ENCODE measurements at places on chromosomes 12 and 14.
A peak's percentile ranks its signal among the peaks of the same experiment; 100 is the strongest.

- no peak for DNase-seq
Observed at GRCh38 chr12:6090803-6091202, 33.7 kb downstream of the VWF start.

DNA sequence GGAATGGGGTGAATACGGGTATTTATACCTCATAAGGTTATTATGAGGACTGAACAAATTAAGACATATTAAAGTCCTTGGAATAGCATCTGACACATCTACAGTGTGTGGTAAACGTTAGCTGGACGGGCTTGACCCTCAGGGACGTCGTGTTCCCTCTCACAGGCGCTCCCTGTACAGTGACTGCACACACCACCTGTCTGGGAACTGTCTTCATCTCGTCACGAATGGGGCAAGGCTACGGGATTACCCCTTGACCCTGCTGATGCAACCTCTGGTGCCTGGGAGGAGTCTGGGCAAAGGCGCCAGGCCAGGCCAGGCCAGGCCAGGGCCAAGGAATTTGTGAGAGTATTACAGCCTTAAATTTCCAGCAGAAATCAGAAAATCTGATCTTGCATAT is 191.1 kb downstream of the CALM1 start:
- DNase-seq, result no peak

GRCh38 chr14:61335049-61335448 is 13.7 kb downstream of the PRKCH start:
- no peak for DNase-seq

- no peak for DNase-seq
Observed at GRCh38 chr14:54562334-54562733, 4.6 kb upstream of the SAMD4A start.

DNA sequence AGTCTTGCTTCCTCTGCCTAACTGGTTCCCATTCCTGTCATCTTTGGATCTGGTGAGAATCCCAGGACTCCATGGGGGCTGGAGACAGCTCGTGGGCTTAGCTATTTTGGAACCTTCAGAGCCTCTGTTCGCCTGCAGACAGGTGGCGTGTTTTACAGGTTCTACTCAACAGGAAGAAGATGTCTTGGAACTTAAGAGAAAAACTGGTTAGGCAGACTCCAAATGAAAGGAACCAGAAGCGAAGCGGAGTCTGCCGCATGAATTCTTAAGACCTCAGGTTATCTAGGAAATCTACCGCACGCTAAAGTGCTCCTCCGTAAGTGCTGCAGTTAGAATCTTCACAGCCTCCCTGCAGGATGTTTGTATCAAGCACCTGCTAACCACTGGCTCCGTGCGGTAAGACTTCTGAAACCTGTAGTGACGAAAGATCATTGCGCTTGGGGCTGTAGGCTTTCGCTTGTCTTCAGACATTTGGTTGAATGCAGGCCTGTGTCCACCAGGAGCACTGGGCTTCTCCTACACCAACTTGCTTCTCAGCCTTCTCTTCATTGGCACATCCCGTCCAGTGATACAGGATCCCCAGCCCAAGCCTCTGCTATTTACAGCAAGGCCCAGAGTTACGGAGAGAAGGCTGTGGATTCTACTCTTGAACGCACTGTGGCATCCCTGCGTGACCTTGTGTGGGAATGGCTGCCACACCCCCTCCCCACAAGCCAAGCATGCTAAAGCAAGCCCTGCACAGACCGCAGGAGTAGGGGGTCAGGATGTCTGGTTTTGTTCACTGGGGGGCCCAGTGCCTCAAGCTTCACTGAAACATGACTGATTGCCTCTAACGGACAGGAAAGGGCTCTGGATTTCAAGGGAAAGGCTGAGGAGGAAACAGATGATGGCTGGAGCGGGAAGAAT is 35.0 kb downstream of the ACADS start:
- DNase-seq, result no peak

- no peak for DNase-seq
Observed at GRCh38 chr12:101068836-101069235, 141.2 kb downstream of the SLC5A8 start.

GRCh38 chr12:79737875-79738718 is 47.3 kb upstream of the PAWR start:
- no peak for DNase-seq

DNA sequence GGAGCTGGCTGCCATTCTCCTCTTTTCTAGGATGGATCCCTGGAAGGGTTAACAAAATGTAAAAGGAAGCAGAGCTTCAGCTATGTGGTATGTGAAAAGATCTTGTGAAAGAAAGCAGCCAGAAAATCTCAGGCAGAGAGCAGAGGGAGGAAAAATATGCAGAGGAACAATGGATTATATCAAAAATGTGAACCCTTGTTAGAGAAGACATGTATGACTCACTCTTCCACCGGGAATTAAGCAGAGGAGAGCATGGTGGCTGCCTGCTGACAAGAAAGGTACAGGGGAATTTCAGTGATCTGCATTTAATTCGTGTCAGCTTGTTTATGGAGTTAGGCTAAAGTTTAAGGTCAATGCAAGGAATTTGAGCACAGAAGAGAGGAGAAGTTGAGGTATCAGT is 46.3 kb downstream of the KCNA1 start:
- DNase-seq, result no peak

GRCh38 chr14:100524933-100525243 is 62.3 kb downstream of the BEGAIN start:
- DNase-seq, result no peak

- DNase-seq, result no peak
Observed at GRCh38 chr12:59668674-59669073, 72.8 kb downstream of the SLC16A7 start.

DNA sequence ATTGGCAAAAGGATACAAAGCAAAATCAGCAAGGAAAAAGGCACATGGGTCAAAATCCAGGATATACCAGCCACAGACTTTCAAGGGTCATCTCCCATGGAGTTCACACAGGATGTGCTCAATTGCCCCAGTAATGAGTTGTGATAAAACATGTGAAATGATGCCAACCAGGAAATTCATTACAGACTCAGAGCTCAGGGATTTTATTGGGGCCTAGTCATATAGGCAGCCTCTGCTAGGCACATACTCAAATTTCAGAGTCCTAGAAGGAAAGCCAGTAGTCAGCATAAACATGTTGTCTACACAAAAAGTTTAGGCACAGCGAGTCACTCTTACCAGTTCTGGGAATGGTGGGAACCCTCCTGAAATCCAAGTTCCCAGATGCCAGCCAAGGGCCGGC is 64.4 kb upstream of the OSBPL8 start:
- DNase-seq, result no peak

- no peak for DNase-seq
Observed at GRCh38 chr14:25557466-25557865, 507.5 kb upstream of the STXBP6 start.

DNA sequence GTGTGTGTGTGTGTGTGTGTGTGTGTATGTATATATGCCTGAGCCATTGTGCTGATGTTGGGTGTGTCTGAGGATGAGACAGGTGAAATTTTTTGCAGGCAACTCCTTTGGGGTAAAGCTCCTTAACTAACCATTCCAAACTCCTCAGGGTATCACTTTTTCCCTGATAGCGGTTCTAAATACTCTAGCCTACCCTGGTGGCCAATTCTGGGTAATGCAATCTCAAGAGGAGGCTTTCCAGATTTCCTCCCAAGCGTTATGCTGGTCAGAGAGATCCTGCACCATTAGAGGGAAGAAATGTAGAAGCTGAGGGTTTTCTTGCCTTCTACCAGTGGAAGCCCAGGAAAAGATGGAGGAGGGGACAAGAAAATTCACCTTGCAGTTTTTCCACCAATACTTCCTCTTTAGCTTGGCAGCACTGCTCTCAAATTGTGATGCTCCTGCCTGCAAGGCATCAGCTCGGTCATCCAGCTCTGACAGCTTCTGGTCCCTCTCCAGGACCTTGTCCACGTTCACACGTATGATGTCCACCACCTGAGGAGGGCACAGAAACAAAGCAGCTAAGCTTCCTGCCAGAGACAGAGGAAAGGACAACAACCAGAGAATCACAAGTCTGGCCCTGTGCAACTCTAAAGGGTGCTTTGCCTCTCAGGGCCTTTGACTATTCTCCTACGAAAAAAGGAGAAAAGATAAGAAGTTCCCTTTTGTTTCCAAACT is 4.9 kb downstream of the VAMP1 start:
- DNase-seq, result no peak

- DNase-seq, result peak; percentile 88
Observed at GRCh38 chr12:2613326-2614073, 181.3 kb upstream of the FKBP4 start.

- DNase-seq, result no peak
Observed at GRCh38 chr12:54987611-54988231, 3.2 kb upstream of the TESPA1 start.

Data from osteocyte (in vitro differentiated cells).